Omental fat pad (tissue), 4 donors: ENCODE measurements at places on chromosomes 3 and 15.

DNA sequence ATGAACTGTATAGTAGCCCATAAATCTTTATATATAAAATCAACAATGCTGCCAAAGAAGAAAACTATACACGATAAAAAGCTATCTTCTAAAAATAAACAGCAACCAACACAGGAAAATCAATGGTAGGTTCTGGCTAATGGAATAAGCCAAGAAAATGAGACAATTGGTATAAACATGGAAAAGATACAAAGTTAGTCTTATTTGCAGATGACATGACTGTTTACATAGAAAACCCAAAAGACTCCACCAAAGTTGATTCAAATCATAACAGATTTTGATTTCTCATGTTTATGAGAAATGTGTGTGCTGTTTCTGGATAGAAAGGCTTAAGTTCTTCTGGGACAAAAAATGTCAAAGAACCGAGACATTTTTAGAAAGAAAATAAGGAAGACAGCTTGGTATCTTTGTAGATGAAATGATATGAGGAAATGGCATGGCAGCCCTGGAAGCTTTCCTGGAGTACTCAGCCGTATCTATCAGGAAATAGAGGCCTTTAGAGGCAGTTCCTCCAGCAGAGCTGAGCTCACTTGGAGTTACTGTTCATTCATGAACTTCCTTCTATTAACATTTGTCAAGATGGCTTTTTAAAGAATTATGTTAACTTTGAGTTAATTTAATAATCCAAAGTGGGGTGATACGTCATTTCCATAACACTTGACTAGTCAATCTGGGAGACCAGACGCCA lies 36.7 kb upstream of the VILL start:
- DNase-seq: no peak

GRCh38 chr15:49674370-49674769 lies 53.5 kb downstream of the DTWD1 start:
- no peak for DNase-seq

DNA sequence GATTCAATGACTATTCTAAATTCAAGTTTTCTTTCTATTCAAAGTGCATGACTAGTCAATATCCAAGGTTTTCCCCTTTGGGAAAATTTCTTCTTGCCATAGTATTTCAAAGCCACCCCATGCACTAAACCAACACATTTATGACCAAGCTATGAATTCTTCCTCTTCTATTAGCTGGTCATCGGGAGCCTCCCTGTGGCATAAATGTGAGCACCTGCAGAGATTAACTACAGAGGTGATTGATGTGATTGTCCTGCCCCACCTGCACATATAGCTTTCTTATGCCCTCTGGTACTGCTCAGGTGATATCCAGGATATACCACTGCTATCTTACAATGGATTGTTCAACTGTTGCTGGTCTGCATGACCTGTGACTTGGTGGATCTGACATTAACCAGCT lies 694.9 kb downstream of the ZBBX start:
- DNase-seq: no peak

DNA sequence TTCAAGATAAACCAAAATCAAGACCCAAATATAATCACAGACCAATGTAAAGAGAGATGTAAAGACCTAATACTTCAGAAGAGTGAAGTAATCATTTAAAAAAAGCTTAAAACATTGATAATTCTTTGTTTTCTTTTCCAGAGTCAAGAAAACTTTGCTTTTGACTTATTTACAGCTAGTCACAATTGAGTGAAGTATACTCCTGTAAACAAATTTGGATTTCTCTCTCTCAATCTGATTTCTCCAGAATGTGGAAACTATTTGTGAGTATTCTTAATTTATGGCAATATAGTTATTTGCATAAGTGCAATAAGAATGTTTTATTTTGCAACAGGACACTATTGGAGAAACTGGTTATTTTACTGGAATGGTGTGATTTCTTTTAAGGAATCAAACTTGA lies 43.7 kb upstream of the ZBTB20 start:
- DNase-seq: no peak

DNA sequence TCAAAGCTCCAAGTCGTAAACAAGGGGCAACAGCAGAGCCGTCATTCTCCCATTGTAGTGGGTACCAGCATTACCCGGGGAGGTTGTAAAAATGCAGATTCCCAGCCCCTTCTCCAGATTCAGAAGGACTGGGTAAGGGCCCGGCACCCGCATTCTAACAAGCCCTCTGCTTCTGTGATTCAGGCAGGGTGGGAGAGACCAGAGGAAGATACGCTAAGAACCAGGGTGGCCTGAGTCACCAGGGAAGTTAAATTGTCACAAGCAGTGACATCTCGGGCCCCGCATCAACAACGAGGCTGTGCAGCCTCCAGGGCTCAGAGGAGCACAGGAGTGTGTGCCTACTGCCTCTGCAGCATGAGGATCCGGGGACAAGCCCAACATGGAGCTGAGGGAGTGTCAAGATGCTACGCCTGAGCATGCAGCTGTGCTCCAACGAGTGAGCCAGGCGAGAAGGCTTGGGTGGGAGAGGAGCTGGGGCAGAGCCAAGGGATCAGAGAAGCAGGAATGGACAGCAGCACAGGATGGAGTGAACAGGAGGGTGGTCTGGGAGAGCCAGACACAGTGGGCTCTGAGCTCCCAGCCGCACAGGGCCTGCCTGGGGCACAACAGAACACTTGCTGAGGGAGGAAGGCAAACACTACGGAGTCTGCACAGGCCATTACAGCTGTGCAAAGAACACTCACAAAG lies 68.5 kb downstream of the CPN2 start:
- peak; percentile 11 for DNase-seq

DNA sequence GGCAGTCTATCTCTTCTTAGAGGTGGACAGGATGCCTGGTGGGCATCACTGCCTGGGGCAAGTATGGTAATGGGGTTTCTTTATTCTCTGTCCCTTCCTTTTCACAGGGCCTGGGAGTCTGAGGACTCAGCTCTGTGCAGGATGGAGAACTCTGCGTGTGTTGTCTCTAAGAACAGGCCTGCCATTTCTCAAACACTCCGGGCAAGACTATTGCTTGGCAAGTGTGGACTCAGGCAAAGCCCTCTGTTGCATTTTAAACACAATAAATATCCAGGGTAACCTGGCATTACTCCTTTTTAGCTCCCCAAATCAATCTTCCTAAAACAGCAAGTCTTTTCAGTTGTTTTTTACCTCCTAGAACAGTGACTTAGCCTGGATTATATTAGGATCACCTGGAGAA lies 185.1 kb upstream of the ROPN1 start:
- DNase-seq: no peak

GRCh38 chr3:195035345-195036202 lies 235.4 kb downstream of the XXYLT1 start:
- DNase-seq: no peak

DNA sequence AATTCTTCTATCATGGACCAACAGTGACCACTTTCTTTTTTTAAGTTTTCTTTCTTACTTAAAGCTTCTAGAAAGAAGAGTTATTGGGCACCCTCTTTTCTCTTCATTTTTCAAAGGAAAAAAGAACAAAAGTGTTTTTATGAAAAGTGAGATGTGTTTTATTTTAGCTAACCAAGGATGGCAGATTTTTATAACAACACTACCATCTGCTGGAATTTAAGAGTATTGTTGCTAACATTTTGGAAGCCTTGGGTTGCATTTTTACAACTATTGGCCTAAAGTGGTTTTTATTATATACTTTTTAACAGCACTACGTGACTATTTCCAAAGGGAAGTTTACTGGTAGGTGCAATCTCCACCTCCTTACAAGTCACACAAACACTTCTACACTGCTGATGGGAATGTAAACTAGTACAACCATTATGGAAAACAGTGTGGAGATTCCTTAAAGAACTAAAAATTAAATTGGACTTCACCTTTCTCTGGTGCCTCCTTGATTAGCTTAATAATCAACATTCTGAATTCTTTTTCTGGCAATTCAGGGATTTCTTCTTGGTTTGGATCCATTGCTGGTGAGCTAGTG lies 237.7 kb upstream of the AGTR1 start:
- no peak for DNase-seq

DNA sequence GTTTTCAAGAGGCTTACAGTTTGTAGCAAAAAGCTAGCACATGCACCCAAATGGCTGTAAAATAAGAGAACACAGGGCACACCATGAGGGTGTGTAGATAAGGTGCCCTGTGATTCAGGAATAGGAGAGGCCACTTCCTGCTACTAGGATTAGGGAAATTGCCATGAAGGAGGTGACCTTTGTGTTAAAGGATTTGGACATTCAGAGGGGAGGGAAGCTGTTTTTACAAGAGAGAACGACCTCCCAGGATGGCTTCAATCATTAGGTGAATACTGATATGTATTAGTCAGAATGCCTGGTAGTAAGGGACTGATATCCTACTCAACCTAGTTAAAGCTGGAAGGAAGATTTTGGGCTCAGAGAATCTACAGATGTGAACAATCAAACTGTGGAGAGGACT lies 35.7 kb upstream of the ABHD17C start:
- no peak for DNase-seq

- DNase-seq: no peak
These were observed 28.1 kb downstream of the OPA1 start for GRCh38 chr3:193621127-193621526.

DNA sequence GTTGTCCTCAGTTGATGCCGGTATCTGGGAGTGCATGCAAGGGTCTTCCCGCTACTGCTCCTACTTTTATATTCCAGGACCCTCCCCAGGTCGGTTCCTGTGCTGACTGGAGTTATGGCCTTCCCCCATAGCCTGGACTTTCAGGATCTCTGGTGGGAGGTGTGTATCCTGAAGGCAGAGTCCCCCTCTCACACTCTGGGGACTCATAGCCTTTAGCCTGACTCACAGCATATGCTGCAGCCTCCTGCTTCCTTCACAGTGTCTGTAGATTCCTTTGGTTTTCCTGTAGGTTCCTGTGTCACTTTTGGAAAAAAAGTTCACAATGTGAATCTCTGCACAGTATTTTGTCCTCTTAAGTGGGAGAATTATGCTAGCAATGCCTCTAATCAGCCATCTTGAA lies 180.6 kb upstream of the RBMS3 start:
- no peak for DNase-seq

- no peak for DNase-seq
These were observed 123.4 kb upstream of the MB21D2 start for GRCh38 chr3:193040836-193041672.

DNA sequence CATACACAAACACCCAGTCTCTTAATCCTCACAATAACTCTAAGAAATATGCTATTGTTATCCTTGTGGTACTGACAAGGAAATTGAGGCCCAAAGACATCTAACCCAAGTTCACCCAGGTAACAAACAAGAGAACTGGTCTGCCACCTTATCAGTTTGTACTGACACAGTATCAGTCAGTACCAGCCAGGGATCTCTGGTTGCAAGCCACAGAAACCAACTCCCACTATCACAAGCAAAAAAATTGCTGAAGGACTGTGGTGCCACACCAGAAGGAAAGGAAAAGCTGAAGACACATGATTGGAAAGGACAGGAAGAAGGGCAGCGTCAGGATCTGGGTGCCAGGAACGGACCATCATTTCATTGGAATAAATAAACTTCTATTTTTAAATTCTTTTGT lies 63.8 kb upstream of the GLCE start:
- DNase-seq: no peak

- no peak for DNase-seq
These were observed 152.3 kb upstream of the STAC start for GRCh38 chr3:36227980-36228379.

GRCh38 chr3:43581343-43581742 lies 40.5 kb downstream of the ANO10 start:
- no peak for DNase-seq

- no peak for DNase-seq
These were observed 645 bp downstream of the COPS2 start for GRCh38 chr15:49154799-49155109.

- no peak for DNase-seq
These were observed 13.4 kb downstream of the WDR48 start for GRCh38 chr3:39065197-39065596.

DNA sequence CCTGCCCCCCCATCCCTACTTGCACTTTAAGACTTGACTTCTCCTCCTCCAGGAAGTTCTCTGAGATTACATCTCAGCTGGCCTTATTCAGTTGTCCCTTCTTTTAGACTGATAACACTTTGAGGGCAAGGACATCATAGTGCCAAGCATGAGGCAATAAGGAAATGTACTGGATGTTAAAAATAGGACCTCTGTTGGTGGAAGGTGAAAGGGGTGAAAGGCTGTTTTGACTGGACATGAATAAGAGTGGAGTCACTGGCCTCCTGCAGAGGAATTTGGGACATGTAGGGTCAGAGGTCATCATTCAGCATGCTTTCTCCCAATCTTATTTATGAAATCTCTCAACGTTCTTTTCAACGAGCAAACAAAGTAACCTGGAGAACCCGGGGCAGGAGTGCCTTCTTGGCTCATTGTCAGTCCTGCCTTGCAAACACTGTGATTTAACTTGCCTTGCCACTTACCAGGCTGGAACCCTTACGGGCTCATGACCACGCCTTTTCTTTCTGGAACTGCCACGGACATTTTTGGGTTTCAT lies 38.6 kb downstream of the TRIM71 start:
- no peak for DNase-seq

DNA sequence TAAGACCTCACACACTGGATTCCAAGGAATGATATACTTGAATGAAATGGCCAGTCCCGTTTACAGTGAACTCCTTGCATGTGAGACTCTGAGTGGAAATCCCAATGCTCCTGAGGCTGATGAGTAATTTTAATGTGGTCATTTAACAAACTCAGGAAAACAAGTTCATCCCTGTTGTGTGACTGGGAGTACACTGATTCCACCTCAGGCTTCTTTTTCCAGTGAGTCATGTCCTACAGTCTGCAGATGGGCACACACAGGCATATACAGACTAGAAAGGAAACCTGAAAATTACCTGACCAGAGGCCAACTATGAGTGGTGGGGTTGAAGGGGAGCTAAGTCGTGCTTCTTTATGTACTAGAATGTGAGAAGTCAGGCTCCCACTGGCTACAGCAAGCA lies 5.8 kb downstream of the SQOR start:
- no peak for DNase-seq

DNA sequence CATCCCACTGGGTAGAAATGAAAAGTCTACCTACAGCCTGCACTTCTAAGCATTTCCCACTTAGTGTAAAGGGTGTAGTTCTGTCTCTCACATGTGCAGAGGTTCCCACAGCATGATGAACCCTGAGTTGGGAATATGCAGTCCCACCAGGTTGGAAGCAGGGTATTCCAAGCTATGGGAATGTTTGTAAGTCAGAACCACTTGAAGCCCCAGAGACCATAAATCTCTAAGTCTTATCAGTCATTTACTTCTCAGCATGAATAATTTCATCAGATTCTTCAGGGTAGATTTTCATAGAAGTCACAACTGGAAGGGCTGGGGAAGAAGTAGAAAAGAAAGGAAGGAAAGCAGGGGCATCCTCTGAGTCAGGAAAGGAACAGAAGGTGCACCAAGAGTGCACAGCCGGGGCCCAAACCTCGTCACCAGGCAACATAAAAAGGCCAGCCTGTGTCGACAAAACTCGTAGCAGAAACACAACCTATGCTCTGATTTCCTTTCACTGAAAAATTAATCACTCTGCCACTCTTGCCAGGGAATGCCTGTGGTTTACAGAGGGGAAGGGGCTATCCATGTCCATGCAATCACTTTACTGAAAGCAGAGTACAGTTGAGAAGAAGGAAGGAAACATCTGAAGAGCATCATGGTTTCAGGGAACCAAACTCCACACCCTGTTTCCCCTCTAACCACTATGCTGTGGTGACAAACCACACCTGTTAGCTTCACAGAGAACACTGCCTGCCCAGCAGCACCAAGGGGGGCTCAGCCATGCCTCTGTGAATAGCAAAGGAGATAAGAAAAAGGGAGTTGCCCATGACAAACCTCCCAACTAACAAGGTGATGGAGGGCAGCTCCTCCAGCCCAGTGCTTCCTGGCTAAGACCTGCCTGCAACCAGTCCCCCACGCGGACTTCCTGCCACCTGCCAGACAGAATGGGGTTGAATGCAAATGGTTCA lies 40.5 kb downstream of the SH3BP5 start:
- DNase-seq: no peak
